ENCODE measurements at places on chromosomes 11 and 22.
A peak's percentile ranks its signal among the peaks of the same experiment; 100 is the strongest.

- DNase-seq: no peak
Measured at GRCh38 chr22:47627556-47628253, 865.3 kb downstream of the TBC1D22A start.

DNA sequence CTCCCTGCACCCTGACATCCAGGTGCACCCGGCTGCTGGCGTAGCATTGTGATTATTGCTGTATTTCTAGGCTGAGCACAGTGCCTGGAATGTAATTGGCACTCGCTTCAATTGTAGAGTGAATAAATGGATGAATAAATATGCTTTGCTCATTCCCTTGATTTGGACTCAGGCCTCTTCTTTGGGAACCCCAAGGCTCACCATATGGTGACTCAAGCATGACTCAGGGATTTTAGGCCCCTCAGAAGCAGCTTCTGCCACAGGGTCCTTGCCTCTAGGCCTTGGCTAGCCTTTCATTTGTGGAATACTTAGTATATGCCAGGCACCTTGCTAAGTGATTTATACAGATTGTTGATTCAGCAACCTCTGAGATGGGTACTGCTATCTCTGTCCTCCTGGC lies 78.9 kb downstream of the GRIK4 start:
- no peak for DNase-seq

DNA sequence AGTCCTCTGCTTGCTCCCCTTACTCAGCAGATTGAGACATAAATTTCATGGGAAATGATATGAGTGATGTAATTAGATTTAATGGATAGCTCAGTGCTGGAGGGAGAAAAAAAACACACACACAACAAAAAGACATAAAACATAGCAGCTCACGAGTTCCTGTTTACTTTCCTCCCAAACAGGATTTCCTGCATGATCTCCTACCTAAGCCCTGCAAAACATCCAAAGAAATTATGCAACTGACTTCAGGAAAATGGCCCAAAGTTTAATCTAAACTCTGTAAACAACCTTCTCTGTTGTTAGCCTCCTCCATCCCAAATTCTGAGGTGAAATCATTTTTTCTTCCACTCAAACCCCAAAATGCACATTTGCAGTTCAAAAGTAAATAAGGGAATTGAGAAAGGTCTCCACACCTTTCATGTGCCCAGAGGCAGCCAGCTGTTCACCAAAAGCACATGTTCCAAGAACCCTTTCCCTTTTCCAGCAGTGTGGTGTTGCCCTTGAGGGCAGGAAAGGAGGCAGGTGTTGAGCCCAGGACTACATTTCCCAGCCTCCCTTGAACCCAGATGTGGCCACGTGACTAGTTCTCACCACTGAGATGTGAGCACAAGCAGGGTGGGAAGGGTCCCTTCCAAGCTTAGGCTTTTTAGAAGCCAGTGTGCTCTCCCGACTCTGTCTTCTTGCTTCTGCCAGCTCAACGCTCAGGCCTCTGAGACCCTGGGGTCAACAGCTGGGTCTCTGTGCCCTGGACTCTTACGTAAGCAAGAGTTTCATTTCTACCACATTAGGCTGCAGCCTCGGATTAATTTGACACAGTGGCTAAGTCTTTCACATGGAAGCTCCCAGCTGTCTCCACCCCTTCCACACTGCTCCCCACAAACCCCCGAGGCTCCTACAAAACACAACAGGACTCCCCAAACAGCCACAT lies 301.2 kb downstream of the CTTN start:
- DNase-seq: no peak

GRCh38 chr22:47251911-47252310 lies 489.5 kb downstream of the TBC1D22A start:
- no peak for DNase-seq

GRCh38 chr11:14253421-14253820 lies 105.6 kb downstream of the RRAS2 start:
- no peak for DNase-seq

DNA sequence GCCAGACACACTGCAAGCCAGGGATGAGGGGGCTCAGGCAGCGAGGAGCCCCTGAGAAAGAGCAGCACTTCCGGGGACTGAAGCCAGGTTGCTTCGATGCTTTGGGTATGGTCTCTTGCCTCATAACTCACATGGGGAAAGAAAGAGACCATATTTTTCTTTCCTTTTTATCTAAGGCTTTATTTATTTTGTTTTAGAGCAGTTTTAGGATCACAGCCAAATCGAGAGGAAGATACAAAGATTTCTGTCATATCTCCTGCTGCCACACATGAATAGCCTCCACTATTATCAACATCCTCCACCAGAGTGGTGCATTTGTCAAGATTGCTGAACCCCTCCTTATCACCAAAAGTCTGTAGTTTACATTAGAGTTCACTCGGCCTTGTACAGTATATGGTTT lies 24.3 kb upstream of the ADSL start:
- peak; percentile 31 for DNase-seq

GRCh38 chr11:62514151-62514550 lies 32.5 kb downstream of the AHNAK start:
- no peak for DNase-seq

GRCh38 chr11:78532991-78533390 lies 41.7 kb downstream of the NARS2 start:
- DNase-seq: no peak

- DNase-seq: no peak
Measured at GRCh38 chr22:47089796-47090460, 327.5 kb downstream of the TBC1D22A start.

GRCh38 chr22:39470451-39471291 lies 13.9 kb downstream of the MGAT3 start:
- no peak for DNase-seq

All from foreskin melanocyte (primary cell).